ENCODE measurements at places on chromosomes 16 and 17. TPM values are rescaled to one million over a fixed set of nuclear protein-coding genes. Genes with fewer than 3 reads are reported as not detected.

The DHX38 gene
- polyA plus RNA-seq, result 23.3 TPM

The HP gene
- polyA plus RNA-seq, result 73.9 TPM

The SULT1A4 gene
- polyA plus RNA-seq, result 2.5 TPM

The GAN gene
- polyA plus RNA-seq, result 0.60 TPM

The HBA1 gene
- 2.6 TPM for polyA plus RNA-seq

The P2RX1 gene
- polyA plus RNA-seq, result 3.1 TPM

The ZNF48 gene
- 6.9 TPM for polyA plus RNA-seq

- DNase-seq, result no peak
These were observed 114.9 kb upstream of the CACNG5 start for GRCh38 chr17:66720027-66720426.

DNA sequence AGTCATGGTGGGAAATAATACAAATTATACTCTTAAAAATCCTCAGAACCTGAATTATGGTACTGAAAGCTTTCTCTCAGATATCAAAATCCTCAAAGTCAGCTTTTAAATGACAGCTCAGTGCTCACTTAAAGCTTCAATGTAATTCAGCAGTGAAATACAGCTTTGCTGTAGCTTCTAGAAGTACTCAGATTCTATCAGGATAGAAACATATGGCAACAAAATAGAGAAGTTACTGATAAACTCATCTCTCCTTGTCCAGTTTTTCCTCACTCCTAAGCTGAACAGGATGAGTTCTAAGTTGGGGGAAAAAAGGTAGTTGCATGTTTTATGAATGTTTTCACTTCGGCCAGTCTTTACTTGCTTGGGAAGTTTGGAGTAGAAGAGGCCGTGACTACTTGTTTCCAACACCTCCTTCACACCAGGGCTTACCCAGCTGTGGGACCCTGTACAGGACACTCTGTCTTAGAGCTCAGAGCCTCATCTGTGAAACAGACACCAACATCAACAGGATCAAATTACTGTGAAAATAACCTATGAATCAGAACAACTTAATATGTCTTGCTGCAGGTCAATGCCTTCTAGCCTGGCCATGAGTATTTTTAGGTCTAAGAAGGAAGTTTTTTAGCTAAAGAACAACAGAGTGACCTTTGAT lies 30.2 kb downstream of the OGFOD1 start:
- DNase-seq, result peak; percentile 85

DNA sequence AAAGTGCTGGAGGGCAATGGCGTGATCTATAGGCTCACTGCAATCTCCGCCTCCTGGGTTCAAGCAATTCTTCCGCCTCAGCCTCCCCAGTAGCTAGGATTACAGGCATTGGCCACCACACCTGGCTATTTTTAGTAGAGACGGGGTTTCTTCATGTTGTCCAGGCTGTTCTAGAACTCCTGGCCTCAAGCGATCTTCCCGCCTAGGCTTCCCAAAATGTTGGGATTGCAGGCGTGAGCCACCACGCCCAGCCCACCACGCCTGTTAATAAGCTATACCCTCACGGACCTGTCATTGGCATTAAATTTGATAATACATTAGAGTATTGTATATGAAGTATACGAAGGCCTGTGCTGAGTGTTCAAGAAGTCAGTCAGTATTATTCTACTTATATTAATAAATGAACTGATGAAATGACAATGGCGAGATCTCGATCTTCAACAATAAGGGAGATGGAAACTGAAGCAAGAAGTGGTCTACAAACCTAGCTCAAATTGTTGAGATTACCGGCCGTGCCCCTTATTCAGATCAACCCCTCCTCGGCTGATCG lies 818 bp upstream of the BCAS3 start:
- no peak for DNase-seq

DNA sequence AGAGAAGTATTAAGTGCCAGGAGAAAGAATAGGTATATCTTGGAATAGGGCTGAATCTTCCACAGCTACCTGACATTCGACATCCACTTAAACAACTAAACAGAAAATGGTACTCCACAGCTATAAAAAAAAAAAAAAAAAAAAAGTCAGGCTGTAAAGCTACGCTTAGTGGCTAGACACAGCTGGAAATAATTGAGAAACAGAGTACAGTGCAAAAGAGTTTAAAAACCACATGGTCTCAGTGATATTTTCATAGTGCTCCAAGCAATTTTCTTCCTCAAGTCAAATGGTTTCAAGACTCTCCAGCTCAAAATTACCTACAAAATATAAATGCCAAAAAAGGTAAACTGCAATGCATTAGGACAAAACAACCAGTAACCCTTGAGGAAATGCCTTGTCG lies 607.1 kb downstream of the KCNJ2 start:
- DNase-seq, result no peak

DNA sequence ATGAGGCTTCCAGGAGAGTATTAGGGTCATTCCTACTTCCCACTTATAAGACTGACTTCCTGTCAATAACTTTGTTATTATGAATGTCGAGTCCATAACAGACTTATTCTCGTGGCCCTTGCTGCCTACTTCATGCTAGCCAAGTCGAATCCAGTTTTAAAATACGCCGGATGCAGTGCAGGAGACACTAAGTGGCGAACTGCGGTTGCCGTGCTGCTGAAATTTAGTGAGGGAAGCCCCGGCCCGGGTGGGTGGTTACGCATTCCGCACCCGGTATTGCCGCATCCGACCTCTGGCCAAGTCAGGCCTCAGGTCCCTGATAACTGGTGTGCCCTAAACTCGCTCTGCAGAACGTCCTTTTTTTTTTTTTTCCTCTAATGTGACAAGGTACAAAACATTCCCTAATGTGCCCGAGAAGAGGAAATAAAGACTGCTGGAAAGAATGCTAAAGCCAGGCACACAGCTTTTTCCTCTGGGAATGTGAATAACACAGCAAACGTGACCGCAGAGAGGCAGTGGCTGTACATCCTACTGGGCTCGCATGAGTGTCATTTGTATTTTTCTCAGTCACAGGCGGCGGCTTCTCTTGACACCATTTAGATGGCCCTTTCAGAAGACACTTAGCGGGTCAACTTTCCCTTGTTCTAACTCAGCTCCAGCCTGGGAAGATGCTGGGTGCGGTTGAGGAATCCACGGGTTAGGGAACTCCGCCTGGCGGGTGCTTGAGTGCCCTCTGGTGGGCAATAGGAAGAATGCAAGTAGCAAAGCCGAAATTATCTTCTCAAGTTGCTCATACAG lies 7.1 kb upstream of the AKTIP start:
- peak; percentile 73 for DNase-seq

GRCh38 chr17:2719861-2720260 lies 8.3 kb upstream of the CLUH start:
- no peak for DNase-seq

GRCh38 chr16:27321013-27321915 lies 7.5 kb downstream of the IL4R start:
- DNase-seq, result peak; percentile 6

GRCh38 chr16:3912373-3912772 lies 31.9 kb upstream of the CREBBP start:
- no peak for DNase-seq

DNA sequence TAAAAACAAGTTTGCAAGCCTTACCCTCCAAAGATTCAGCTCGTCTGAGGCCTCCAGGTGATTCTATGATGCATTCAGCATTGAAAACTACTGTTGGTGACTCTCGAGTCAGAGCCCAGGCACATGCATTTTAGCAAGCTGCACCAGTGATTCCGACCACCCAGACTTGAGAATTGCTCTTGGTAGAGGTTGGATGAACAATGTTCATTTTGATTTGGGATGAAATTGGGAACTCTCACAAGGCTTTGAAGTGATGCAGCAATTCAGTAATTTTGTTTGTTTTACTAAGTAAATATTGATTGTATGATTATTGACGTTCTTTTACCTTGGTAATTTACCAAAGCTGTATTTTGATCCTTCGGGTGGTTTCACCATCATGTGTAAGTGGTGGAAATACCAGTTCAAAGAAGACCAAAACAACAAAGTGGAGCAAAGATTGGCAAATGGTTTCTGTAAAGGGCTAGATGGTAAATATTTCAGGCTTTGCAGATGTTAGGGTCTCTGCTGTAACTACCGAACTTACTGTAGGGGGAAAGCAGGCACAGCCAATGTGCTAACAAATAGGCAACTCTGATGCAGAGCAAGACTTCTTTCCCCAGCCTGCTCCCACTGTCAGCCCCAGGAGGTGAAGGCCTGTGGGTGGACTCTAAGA lies 11.8 kb downstream of the ALDH3A2 start:
- no peak for DNase-seq

- no peak for DNase-seq
These were observed 124.8 kb upstream of the ERCC4 start for GRCh38 chr16:13795131-13795530.

GRCh38 chr17:57534863-57535248 lies 210.2 kb downstream of the CCDC182 start:
- no peak for DNase-seq

DNA sequence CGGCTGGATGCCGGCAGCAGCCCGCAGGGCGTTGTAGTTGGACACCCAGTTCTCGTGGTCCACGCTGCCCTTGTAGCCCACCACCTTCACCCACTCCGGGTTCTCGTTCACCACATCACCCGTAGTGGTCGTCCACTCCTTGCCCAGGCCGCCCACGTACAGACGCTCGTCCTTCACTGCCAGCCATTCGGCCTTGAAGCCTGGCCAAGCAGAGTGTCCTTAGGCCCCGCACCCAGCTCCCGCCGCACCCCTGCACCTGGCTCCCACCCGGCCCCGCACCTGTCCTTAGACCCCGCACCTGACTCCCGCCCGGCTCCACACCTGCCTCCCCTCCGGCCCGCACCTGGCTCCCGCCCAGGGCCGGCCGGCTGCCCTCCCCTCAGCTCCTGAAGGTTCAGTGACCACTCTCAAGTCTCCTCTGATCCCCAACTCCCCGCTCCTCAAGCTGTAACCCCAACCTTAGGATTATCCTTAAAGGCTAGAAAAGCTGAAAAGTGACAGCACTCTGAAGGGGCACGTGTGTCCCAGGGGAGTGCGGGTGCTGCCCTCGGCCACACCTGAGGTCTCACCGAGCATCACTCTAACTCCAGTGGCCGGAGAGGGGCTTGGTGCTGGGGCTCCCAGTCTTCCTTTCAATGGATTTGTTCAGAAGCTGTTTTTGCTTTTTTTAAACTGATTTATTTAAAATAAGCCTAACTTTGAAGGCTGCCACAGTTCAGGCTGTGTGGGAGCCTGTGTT lies 14.4 kb downstream of the CANT1 start:
- DNase-seq, result no peak

DNA sequence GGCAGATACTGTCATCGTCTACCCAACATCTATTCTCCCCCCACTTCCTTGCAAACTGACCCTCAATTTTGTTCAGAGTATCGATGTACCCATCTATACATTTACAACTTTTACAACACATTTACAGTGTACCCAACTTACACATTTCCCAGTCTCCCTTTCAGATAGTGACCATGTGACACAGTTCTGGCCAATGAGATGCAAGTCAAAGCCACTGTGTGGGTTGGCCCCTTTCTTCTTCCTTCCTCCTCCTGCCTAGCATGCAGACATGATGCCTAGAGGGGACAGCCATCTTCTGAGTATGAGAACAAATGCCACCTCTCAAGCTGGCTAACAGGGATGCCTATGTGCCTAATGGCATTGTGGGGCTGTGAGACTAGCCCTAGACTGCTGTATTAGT lies 11.3 kb upstream of the NFAT5 start:
- DNase-seq, result no peak

- DNase-seq, result no peak
These were observed 25.3 kb downstream of the CLEC16A start for GRCh38 chr16:10969615-10970014.

DNA sequence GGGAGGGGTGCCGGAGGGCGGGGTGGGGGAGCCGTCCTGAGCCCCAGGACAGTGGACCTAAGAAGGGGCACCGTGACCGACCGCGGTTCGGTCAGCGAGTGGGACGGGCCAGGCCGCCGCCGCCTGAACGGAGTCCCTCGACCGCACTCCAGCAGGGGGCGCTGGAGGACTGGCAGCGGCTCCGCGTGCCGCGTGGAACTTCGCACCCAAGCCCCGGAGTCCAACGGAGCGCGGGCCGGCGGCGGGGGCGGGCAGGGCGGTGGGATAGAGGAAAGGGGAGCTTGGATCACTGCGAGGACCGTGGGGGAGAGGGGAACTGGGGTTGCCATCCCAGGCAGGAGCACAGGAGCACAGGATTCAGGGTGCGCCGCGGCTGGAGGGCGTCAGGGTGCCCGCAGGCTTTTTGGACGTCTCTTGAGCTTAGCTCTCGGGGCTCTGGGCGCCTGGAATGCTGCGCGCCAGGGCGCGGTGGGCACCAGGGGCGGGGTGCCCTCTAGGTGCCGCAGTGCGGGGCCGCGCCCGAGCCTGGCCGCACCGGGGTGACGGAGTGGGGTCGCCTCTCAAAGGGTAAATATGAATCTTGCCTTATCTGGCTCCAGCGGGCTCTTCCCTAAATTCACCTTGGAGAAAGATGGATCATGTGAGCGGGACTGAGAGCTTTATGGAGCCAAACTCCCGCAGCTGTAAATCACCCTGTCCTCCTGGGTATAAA lies 379 bp upstream of the OTOP2 start:
- DNase-seq, result no peak

DNA sequence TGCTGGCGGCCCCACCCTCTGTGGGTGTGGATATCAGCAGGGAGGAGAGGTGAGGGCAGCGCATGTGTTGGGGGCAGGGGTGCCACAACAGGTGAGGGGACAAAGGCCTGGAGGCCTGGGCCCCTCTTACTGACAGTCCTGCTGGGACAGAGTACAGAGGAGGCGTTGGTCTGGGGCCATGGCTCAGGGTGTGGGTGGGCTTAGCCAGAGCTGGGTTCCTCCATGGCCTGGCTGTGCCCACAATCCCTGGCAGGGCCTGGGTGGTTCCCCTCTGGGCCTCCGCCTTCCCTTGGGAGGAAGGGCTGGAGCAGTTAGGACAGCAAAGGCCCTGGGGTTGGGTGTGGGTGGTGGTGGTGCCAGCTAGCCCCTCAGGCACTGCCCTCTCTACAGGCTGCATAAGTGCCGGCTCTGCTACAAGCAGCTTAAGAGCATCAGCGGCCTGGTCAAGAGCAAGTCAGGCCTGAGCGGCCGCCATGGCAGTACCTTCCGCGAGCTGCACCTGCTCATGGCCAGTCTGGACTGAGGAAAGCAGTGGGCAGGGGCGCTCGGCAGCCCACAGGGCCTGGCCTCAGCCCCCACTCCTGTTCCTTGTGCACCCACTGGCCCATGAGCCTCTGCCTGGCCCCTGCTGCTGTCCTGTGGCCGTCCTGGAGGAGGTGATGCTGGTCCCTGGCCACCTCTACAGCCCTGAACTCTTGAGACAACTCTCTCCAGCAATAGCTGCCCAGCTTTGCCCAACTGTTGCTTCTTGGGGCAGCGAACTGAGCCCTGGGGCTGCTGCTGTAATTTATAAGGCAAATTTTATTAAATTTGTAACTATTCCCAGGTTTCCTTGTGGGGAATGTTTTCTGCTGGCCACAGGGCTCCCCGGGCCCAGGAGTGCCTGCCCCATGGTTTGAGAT lies 21.1 kb downstream of the KATNB1 start:
- DNase-seq, result no peak
